ENCODE measurements at places on chromosomes 3 and 15.

DNA sequence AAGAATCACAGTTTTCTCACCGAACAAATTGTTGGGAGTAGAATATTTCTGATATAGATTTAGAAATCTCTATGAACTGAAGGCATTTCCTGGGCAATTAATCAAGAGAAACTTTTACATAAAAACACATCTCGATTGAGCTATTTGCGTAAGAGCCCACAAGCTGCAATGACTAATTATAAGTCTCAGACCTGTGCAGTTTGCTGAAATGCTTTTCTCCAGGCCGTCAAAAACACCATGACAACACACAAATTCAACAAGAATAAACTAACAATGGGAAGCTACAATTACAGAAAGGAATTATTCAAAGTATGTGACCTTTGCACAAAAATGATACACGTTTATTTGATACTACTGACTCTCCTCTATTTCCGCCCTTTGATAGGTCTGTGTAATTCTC lies 481.2 kb upstream of the WNT5A start:
- no peak for DNase-seq

- DNase-seq = no peak
Measured at GRCh38 chr3:32181365-32181764, 57.1 kb upstream of the CMTM8 start.

GRCh38 chr15:85618228-85618505 lies 176.6 kb downstream of the KLHL25 start:
- DNase-seq = no peak

GRCh38 chr3:4666071-4666470 lies 172.9 kb downstream of the ITPR1 start:
- DNase-seq = no peak

- no peak for DNase-seq
Measured at GRCh38 chr3:42290966-42291714, 25.2 kb upstream of the CCK start.

DNA sequence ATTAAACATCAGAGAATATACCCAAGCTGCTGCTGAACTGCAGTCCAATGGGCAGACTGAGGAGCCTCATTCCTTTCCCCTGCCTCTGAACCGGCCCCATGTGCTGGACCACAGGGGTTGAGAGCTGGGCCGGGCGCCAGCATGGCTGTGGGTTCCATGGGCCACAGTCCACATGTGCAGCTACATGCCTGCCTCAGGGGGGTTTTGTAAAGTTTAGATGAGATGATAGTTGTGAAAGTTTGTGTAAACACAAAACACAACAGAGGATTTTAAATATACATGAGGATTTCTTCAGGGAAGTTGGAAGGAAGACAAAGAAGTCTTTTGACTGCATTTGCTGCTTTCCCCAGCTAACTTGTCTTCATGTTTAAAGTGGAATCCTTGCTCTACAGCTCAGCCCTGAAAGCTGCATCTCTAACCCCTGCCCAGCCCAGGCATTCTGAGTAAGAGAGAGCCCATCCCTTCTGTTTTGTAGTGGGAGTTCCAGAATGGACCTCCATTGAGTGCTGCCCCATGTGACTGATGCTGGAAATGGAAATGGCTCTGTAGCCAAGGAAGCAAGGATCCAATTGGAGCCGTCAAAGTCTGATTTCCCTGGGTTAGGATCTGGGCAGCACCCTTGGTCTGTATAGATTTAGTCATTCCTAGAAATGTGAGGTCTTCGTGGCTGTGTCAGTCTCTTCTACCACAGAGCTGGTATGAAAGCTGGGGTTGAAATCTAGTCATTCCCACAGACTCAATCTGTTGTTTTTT lies 17.5 kb downstream of the SLC12A8 start:
- DNase-seq = peak; percentile 81

DNA sequence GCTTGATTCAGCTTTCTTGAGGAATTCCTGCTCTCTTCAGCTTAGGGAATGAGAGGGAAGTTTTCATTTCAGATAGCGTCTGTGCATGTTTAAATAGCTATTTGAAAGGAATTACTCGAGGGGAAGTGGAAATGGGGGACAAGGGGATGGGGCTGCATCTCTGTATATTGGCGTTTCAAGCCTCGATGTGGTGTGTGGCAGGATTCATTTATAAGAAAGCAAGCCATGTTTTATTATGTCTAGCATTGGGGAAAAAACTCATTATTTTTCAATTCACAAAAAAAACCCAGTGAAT lies 1.0 kb downstream of the ATP2C1 start:
- DNase-seq = no peak

DNA sequence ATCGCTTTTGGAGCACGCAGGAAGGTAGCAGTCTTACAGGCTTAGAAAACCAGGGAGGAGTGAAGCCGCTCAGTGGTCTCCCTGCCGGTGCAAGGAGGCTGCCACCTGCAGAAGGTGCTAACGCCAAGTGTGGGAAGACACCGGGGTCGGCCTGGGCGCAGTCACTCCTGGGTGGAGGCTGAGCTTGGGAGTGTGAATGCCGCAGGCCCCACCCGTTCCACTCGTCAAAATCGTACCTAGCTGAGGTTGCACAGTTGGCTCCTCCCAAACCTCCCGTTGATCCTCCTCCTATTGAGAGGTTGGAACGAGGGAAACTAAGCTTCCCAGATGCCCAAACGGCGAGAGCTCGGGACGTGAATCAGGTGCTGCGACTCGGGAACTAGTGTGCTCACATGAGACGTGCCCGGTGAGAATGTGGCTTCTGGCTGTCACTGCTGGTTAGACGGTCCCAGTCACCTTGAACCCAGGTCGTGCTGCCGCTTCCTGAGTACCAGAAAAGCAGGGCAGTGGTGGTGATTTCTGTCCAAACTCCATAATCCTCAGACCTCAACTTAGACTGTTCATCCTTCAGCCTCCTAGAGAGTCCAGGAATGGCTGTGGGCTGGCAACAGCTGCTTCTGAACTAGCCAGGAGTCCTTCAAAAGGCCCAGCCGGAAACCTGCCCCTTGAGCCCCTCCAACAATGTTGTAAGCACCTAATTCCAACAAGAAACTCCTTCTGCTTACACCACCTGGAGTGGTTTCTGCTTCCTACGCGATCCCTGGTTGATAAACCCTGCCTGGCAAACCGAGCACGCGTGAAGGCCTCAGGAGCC lies 156.0 kb downstream of the XXYLT1 start:
- DNase-seq = no peak

DNA sequence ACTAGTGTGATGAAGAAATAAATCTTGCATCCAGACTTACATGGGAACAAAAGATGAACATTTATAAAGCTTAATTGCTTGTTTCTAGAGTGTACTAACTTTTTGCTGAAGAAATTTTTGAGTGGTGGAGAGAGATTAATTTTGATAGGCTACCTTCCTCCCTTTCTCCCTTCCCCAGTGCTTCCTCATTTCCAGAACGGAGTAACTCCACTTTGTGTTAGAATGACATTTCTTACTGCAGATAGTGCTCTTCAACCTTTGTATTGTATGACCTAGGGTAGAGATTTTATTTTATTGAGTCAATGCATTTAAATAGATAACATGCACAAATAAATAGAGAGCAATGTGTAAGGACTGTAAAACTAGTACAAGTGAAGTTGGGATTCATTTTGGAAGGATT lies 1.9 kb downstream of the ATP1B3 start:
- peak; percentile 11 for DNase-seq

- no peak for DNase-seq
Measured at GRCh38 chr15:89936051-89936785, 23.5 kb upstream of the ARPIN start.

DNA sequence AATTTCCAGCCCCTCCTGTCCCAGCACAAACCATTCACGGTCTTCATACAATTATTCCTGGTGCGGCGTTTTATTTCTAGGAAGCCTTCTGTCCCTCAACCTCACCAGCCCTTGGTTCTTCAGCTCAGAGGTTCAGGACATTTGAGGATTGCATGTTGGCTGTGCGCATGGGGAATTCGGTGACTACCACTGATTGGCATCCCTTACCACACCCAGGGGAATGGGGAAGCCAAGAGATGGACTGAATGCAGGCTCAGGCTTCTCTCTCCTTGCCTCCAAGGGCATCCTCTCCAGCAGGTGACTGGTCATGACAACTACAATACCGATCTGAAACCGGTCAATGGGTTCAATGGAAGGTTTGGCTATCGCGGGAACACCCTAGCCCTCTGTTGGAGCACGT lies 153.8 kb downstream of the MTHFS start:
- DNase-seq = peak; percentile 46

GRCh38 chr3:81249540-81250029 lies 511.9 kb downstream of the GBE1 start:
- DNase-seq = peak; percentile 72

DNA sequence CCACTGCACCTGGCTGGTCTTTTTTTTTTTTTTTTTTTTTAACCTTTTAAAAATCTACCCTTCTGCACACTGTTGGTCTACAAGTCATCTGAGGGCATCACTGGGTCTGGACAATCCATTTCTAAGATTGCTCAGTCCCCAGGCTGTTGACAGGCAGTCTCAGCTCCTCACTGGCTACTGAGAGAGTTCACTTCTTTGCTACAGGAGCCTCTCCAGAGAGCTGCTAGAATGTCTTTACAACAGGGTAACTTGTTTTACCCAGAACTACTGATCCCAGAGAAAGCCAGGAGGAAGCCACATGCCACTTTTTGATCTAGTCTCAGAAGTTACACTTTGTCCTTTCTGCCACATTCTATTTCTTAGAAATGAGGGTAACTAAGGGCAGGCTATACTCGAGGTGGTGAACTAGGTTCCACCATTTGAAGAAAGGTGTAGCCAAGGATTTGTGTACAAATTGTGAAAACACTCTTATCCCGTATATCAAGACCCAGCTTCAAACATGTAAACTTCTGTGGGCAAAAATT lies 5.7 kb upstream of the CCNB2 start:
- DNase-seq = no peak

- DNase-seq = no peak
Measured at GRCh38 chr3:167302678-167303077, 77.4 kb downstream of the ZBBX start.

DNA sequence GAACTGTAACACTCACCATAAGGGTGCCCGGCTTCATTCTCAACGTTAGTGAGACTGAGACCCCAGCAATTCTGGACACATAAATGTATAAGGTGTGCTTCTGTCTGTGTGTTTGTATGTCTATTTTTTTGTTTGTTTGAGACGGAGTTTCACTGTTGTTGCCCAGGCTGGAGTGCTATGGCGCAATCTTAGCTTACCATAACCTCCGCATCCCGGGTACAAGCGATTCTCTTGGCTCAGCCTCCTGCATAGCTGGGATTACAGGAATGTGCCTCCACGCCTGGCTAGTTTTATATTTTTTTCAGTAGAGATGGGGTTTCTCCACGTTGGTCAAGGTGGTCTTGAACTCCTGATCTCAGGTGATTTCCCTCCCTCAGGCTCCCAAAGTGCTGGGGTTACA lies 43.3 kb upstream of the C2CD4B start:
- no peak for DNase-seq

- DNase-seq = peak; percentile 87
Measured at GRCh38 chr3:71436337-71436736, 147.2 kb downstream of the FOXP1 start.

- DNase-seq = peak; percentile 90
Measured at GRCh38 chr3:40079203-40079846, 230.2 kb upstream of the EIF1B start.

DNA sequence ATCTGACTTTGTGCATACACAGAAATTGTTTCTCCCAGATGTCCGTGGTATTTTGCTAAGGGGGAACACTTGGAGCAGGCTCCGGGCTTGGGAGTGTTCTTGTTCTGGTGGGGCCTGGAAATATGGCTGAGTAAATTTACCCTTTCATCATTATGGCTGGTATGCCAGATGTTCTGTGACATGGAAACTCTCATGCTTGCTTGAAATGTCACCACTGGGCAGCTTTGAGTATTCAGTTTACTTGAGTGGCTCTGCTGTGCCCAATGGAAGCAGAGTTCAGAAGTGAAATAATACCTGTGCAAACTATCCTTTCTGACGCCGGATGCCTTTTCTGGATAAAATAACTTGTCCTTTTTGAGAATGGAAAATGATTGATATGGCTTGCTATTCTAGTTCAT lies 283.6 kb upstream of the TPM1 start:
- DNase-seq = no peak

GRCh38 chr15:63324770-63325169 lies 47.4 kb downstream of the APH1B start:
- no peak for DNase-seq

GRCh38 chr15:87369269-87369668 lies 887.3 kb downstream of the NTRK3 start:
- DNase-seq = peak; percentile 97

DNA sequence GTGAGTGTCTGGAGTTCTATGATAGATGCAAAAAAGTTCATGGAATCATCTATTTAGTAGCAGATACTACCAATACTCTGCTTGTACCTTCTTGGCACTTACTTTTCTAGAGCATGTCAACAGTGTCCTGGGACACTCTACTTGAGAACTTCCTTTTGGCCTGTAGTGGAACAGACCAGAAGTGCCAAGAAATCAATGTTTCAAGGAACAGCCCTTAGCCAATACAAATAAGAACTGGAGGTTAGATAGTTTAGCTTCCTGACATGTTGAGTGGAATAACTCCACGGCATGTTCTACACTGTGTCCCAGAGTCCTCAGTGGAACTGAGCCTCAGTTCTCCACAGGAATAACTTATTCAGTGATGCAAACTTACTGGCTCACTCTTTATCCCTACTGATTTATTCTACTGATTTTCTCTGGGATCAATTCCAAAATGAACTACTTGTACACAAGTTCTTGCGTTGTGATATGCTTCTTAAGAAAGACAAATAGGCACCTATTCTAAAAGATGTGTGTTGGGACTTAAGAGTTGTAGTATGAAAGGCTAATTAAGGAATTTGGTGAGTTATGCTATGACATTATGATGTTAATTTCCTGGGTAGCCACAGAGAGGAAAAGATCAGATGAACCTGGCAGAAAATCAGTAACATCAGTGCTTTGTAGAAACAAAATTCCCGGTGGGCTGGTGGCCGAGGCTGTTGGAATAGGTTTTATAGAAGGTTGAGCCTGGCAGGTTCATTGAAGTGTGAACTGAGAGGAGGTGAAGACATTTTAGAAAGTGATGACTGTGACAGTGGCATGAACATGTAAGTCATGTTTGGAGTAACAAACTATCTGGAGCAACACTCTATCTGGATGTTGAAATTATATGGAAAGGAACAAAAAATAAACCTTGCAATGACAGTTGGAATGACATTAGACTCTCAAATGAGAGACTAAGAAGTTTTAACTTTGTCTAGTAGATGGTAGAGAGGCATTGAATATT lies 101.8 kb upstream of the RBMS3 start:
- DNase-seq = no peak

GRCh38 chr3:99429502-99429901 lies 208.9 kb upstream of the COL8A1 start:
- DNase-seq = no peak

DNA sequence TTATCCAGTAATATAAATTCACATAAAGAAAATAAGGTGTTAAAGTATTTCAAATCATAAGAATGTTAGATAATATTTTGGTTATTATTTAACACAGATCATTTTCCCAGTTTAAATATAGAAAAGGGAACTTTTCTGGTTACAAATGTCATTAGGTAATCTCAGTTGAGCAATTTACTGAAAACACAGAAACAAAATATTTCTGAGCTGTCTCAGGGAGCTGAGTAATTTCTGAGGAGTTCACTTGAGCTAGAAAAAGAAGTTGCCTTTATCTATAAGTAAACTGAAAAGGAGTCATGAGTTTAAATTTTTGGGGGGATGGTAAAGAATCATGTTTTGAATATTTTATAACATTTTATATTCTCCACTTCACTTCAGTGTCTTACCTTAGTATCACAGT lies 855.4 kb upstream of the ARPP21 start:
- no peak for DNase-seq

- no peak for DNase-seq
Measured at GRCh38 chr3:143215059-143215458, 95.5 kb downstream of the CHST2 start.

GRCh38 chr15:101148881-101149664 lies 102.8 kb downstream of the CHSY1 start:
- no peak for DNase-seq
